ENCODE measurements at places on chromosomes 4 and X.

- no peak for DNase-seq
Measured at GRCh38 chrX:69298466-69299140, 133.3 kb upstream of the PJA1 start.

GRCh38 chr4:179803857-179804256, 2361.6 kb upstream of the AGA start:
- DNase-seq = no peak

DNA sequence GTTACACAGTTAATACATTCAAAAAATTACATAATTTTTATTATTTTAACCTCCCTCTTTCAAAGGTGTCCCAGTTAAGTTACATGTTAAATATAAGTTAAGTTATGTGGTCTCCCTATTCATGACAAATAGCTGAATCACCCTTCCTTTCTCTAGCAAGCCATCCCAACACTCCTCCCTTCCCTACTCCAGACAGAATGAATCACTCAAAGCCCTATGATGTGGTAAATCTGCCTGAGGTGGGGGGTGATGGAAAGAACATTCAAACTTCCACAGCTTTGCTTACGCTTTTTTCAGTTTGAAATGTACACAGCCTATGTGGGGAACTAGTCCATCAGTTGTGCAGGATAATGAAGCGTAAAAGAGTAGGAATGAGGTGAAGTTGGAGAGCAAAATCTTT, 90.2 kb downstream of the CXCL13 start:
- no peak for DNase-seq

DNA sequence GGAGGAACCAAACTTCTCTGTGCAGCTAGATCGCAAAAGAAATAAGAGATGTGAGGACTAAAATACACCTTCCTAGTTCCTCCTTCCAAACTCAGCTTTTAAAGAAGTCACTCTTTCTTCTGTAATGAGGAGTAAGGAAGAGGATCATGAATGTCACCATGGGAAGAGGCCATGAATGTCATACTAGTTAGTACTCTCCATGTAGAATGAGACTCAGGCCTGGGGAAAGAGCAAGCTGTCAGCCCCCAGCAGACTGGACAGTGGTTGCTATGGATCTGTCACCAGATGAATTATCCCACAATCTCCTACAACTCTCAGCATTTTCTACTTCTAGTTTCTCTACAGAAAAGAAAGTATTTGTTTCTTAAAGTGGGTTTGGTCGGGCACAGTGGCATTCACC, 57.1 kb upstream of the PRDM8 start:
- DNase-seq = no peak

DNA sequence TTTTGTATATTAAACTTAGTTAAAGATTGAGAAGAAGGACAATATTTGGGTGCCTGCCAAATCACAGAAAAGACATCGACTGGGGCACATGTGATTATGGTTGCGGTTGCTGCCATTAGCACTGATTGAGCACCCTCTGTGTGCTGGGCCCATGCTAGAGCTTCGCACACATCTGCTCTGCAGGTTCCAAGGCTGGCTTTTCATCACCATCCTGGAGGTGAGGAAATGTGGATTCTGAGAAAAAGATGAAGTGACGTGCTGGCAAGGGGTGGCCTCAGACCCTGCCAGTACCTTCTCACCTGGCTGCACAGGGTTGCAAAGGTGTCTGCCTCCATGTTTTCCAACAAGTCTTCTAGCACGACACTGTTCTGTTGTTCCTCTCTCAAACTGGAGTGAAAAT, 134.0 kb downstream of the EVC2 start:
- DNase-seq = no peak

DNA sequence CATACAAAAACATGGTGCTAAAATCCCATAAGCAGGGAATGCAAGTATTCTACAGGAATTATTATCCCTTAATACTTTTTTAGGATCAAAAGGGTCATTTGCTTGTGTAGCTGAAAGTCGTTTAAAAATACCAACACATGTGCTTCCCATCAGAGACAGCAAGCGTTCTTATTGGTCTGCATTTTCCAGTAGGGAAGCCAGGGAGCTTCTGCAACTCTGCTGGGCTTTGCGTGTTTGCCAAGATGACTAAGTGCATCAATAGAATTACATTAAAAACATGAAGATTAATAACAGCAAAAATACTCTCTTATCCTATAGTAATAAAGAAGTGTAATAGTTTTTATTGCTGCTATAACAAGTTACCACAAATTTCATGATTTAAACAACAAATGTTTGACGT, 111.2 kb downstream of the QDPR start:
- no peak for DNase-seq

- no peak for DNase-seq
Measured at GRCh38 chrX:108795240-108795639, 58.9 kb upstream of the IRS4 start.

DNA sequence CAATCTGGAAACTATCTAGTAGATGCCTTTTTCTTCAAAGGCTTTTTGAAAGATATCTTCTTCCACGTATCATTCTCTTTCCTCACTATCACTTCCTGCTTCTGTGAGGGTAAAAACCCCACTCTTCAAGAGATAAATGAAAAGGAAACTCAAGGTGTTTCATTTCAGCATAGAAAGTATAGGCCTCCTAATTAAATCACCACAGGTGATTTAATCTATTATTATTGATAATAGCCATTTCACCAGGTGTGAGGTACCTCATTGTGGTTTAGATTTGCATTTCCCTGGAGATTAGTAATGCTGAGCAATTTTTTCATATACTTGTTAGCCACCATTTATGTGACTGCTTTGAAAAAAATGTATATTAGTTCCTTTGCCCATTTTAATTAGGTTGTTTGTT, 92.0 kb upstream of the EMCN start:
- no peak for DNase-seq

DNA sequence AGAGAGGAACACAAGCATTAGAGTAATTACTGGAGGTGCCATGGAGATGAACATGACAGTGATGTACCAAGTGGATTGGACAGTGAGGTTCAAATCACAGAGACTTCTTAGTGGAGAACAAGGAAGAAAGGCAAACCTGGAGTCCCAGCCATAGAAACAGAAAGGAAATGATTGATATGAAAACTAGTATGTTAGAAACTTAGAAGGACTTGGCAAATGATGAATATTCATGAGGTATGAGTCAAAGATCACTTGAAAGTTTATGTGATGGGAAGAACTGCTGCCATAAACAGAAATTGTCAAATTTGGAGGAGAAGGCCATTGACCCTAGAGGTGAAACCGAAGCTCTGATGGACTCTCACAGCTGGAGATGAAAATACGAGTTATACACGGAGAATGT, 88.2 kb downstream of the PHOX2B start:
- DNase-seq = no peak

GRCh38 chr4:153067376-153067775, 131.3 kb downstream of the FHDC1 start:
- DNase-seq = no peak

DNA sequence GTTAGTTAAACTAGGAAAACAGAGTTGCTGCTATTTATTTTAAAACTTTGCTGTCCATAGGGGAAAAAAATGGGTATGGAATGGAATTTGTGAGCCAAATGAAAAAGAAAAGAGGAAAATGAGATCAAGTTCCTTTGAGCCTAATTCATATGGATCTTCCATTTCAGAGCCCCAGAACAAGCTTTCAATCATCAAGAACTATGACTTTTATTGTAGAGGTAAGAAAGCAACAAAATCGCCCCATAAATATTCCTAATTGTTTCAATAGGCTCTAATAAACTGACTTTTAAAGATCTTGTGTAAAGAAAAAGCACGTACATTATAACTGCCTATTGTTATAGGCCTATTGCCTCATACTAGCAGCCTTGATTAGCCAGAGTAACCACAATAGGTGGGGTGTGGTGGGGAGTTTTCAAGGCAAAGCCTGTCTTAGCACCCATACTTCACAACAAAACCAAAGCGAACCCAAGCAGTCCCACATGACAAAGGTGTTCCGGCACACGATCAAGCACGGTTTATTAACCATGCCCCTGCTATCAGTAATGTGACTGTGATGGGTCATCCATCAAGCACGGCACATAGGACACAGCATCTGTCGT, 44.4 kb downstream of the RBM47 start:
- DNase-seq = no peak

DNA sequence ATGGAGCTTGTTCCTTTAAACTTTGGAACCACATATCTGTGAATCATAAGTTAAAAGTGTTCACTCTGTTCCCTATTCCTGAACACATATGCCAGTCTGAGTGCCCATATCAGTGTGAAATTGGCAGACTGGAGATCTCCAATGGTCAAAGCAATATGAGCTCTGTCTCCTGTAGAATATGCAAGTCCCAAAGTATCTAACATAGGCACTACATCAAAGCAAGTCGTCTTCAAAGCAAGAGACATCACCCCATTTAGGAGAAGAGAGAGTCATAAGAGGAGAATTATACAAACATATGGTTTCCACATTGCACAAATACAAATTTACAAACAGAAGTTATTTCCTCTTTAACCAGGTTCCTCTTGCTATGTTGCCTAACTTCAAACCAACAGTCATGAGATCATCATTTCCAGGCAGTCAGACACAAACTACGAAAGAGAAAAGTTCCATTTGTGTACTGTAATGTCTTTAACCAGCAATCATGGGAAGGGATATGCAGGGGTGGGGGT, 9.9 kb upstream of the GK start:
- no peak for DNase-seq

GRCh38 chr4:183141997-183142396, 42.9 kb downstream of the WWC2 start:
- DNase-seq = no peak

- no peak for DNase-seq
Measured at GRCh38 chr4:176270669-176271068, 1.6 kb upstream of the ASB5 start.

- no peak for DNase-seq
Measured at GRCh38 chr4:3257556-3258482, 8.9 kb downstream of the MSANTD1 start.

GRCh38 chrX:151713849-151714248, 2.0 kb upstream of the FATE1 start:
- DNase-seq = peak; percentile 27

Measured in stimulated activated CD4-positive, alpha-beta T cell treated with anti-CD3 and anti-CD28 coated beads, Interleukin-15, amount 100 ng/mL, for 24 hours (primary cell).